Cerebellar cortex (tissue), 1 donor: ENCODE measurements at places on chromosomes 6 and 20.

- DNase-seq: no peak
These were observed 177.0 kb upstream of the MMS22L start for GRCh38 chr6:97459986-97460385.

DNA sequence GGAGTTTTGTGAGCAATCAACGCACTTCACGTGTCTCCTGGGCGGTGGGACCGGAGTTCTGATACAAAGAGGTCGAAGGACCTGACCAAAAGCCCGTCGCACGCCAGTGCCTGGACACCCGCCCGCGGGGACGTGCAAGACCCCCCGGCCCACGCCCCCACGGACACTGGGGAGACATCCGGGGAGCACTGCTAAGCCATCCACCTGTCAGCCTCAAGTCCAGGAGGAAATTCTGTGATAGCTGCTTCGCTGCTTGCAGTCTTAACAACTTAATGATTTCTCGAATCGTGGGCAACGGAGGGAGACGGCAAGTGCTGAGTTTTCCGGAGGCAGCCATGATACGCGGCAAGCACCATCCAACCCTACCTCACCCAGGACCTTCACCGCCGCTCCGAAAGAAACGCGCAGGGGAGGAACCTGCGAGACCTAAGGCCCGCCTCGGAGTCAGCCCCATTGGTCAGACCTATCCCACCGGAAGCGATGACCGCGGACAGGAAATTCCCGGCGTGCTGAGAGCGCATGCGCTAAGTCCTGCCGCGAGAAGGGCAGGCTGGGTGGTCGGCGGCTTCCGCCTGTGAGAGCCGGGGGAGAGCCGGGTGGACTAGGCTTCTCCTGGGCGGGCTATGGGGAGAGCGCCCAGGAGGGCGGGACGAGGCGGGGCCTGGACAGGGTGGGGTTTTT is at the start of gene TFB1M:
TFB1M (minus strand) TSS at position 393 of the 681 bp plus-strand sequence; CDS start at position 337, 56 bp downstream.
- DNase-seq: peak; percentile 99

DNA sequence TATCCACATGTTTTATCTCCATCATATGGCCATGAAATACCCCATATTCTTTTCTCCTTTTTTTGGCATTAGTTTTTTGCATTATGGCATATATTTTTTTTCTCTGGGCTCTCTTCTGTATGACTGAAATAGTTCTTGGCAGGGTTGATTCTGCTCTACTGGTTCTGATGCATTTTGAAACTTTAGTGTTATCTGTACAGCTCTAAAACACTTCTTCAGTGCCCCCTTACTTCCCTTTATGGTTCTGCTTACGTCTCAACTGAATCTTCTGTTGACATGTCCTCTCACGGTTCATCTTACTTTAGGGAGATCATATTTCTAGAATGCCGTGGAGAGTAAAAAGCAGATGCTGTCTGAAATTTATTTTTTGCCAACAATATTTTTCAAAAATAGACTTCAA is 23.2 kb upstream of the TXNDC5 start:
- DNase-seq: no peak

DNA sequence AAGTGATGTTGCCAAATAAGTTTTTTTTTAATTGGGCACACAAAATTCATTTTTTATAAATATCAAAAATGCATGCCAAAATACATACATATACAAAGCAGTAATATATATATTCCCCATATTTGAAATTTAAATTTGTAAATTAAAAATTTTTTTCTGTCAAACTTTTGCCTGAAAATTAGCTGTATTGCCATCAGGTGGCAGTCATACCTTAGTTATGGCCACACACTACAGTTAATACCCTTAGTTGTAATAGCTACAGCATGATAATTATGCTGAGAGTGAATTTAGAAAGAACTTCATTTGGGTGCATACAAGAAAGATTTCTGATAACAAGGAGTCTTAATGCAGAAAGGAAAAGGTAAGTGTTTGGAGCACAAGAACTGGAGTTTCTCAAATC is 46.2 kb upstream of the SDHAF4 start:
- no peak for DNase-seq

DNA sequence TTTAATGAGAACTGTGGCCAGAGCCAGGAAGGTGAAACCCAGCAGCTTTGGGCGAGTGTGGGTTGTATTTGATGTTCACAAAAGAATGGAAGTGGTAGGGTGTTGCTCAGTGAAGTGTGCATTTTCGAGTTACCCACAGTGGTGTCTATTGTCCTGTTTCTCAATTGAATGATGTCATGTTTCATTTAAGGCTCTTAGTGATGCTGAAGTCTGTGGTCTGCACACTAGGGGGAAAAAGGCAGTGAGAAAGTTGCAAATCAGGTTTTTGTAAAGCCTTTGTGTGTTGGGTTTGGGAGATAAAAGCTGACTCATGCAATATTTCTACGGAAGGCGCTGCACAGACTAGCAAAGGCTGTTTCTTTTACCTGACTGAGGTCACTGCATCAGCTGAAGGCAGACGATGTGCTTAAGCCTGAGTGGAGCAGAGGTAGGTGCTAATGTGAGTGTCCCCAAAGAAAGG is 121.1 kb downstream of the PLEKHG1 start:
- DNase-seq: no peak

- DNase-seq: no peak
These were observed 84.1 kb downstream of the PRDM1 start for GRCh38 chr6:106170030-106170791.

- DNase-seq: no peak
These were observed 853 bp downstream of the WFDC8 start for GRCh38 chr20:45578231-45578630.

- DNase-seq: no peak
These were observed 612 bp downstream of the TNNC2 start for GRCh38 chr20:45826381-45827019.

DNA sequence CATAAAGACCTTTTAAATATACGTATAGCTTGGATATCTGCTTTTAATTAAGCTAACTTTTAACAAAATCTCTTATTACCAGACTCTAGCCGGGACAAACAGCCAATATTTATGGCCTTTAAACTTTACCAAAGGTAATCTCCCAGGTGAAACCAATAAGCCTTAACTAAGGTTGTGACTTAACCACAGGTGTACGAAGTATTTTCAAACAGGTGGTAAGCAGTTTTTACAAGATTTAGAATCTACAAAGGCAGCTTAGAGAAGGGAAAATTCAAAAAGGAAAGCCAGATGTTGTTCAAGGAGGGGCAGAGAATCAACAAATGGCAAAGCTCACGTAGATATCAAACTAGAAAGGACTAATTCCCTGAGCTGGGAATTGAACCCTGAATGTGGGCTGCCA is 15.8 kb downstream of the WFDC2 start:
- no peak for DNase-seq

GRCh38 chr20:33993576-33994221 is at the start of gene RALY:
RALY (plus strand) TSS chr20:33993911; CDS start chr20:34072075, 78,164 bp downstream.
- no peak for DNase-seq

- no peak for DNase-seq
These were observed 115.4 kb downstream of the SLC23A2 start for GRCh38 chr20:4885877-4886276.

GRCh38 chr6:146543940-146544615 is 445 bp downstream of the RAB32 start:
- DNase-seq: peak; percentile 39

GRCh38 chr20:25148181-25148981 is 47.1 kb upstream of the ENTPD6 start:
- DNase-seq: peak; percentile 69

- no peak for DNase-seq
These were observed 56.0 kb upstream of the SLC22A16 start for GRCh38 chr6:110532431-110532830.

DNA sequence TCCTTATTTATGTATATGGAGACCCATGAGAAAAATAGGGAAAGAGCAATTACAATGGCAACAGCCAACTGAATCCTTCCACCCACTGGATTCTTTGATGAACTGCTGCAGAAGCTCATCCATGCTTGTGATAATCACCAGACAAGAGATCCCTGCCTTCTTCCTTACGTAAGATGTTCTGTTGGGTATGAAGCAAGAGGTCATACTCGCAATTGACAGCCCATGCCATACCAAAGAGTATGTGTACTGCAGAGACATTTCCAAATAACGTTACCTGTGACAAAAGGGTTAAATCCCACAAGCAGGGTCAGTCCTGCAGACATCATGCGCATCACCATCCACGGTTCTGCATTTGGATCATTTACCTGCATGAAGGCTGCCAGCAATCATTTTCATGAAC is 27.8 kb downstream of the ELOVL5 start:
- DNase-seq: peak; percentile 75

DNA sequence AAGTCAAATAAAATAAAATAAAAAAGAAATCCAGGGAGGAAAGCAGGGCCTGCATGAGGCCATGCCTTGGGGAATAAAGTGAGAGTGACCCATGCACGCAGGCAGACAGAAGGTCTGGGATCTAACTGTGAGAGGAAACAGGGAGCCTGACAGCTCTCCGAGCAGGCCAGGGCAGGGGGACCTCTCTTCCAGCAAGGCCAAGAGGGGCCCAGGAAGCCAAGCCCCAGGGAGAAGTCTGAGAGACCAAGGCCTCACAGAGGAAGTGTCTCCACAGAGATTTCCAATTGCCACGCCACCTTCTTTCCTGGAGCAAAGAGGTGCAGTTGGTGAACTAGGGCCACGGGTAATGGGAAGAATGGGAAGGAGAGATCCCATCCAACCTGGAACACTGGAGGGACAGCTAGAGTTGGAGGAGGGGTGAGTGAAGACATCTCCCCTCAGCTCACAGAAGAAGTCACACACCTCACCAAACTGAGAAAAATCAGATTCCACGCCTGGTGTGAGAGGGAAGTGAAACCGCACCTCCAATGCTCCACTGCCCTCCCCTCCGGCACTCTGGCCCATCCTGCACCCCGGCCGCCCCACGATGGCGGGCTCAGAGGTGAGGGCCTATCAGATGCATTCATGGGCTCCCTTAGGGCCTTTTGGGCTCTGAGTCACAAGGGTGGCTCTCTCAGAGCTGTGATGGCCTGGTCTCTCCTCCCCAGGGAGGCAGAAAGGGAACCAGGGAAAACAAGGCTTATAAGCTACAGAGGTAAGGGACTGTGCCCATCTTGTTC is 25.1 kb upstream of the TAF8 start:
- DNase-seq: no peak

- DNase-seq: peak; percentile 61
These were observed 115.2 kb upstream of the NXT1 start for GRCh38 chr20:23235173-23236027.

DNA sequence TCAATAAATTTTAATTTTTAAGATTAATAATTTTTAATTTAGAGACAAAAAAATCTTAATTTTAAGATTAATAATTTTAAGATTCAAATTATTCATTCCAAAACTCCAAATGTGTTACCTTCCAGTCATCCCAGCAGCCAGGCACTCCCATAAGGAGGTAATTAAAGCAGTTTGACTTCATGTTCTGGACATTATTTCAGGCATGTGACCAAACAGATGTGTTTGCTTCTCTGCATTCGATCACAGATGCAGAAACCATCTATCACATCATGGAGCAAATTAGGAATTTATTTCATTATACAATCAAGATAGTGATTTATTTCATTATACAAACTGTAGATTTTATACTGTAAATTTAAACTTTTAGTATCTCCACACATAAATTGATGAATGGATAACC is 150.3 kb downstream of the AKAP7 start:
- DNase-seq: no peak

DNA sequence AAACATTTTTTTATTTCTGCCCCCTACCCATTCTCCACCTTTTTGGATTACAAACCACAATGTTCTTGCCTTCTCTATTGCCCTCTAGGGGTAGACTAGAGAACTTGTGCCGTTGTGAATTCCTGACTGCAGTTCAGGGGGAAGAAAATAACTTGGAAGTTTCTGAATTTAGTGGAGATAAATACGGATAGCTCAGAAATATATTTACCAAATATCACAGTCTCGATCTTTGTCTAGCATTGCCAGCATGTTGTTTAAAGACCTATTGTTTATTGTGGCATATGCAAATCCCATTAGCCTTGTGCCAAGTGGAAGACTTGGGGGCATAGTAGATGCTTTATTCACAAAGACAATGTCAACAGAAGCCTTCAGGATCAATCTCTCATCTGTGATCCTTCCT is 154.1 kb upstream of the MMS22L start:
- peak; percentile 25 for DNase-seq

- DNase-seq: no peak
These were observed 161.6 kb downstream of the ZDHHC14 start for GRCh38 chr6:157542414-157543160.

DNA sequence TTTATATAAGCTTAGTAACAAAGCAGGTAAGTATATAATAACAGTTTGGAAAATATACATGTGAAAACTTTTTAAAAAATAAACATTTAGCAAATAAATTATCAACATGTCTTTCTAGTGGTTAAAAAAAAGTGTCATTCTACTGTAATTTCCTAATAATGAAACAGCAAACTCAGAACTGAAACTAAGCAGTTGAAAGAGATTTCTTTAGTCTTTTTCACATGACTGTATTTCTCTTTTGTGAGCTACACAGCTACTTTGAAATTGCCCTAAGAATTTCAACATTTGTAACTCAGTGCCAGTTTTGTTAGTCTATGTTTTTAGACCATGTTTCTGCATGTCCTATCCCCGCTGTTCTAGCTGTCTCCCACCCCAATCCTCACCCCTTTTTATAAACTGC is 28.4 kb upstream of the SDHAF4 start:
- no peak for DNase-seq

DNA sequence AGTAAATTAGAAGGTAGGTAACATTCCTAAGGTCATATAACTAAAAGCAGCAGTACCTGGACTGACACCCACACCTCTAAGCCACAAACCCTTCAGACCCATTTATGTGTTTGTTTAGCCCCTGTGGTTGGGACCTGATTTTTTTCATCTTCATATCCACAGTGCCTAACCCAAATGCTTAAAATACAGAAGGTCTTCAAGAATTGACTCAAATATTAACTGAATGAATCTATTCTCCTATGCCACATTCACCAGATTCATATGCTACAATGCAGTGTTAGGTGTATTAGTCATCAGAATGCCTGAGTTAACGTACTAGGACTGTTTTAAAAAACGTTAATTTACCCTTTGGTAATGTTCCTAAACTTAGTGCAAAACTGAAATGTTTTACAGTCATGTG is 124.8 kb downstream of the AHI1 start:
- DNase-seq: no peak

DNA sequence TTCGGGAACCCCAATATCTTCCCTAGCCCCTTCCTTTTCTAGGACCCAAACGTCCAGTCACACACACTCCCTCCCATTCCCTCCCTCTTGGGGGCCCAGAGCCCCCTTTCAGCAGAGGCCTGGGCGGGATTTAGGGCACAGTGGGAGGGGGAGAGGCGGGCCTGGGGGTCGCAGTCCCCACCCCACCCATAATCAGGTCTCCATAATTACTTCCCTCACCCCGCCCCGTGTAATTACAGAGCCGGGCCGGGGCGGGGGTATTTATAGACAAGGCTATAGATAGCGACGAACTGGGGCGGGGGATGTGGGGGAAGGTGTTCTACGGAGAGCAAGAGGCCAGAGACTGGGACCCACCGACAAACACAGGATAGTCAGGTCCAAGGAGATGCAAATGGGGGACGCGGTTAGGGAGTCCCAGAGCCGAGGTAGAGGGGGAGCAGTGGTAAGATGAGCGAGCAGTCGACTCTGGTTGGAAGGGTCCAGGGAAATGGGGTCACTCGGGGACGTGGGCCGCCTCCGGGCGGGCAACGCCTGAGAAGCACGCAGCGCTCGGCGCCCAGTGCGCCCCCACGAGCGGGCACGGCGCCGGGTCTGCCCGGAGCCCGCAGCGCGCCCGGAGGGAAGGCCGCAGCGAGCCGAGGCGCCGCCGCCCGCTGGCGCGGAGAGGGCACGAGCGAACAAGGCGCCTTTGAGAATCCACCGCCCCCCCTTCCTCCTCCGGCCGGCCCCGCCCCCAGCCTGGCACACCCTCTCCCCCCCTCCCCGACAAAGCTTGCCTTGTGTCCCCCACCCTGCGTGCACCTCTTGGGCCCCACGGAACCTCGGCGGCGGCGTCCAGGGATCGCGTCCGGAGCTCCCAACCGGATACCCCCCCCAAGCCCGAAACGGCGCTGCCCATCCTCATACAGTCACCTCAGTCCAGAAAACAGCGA is 670 bp upstream of the COL11A2 start:
- no peak for DNase-seq
